GM23338 (cell line): ENCODE measurements at places on chromosomes 4 and X.

- H3K27ac ChIP-seq, result no peak overlapping the region
- no peaks in the 10 kb centered on the region for H3K27me3 ChIP-seq
- peak; percentile 56 for DNase-seq
- no peaks in the 10 kb centered on the region for H3K4me1 ChIP-seq
These were observed 736 bp downstream of the IDS start for GRCh38 chrX:149504226-149504914.

DNA sequence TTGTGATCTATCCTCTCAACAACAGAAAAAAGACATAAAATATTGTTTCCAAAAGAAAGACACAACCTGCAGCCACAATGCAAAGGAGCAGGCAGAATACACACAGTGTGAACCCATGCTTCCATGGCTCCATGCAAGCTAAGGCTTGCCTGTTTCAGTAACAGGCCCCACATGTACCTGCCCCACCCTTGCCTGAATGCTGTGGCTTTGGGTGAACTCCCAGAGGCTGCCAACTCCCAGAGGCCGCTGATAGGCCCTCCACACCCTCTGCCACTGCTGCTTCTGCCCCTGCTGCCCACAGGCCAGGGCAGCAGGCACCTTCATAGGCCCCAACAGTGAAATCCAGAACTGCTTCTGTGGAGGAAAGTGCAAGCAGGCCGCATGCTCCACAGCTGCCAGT lies 313.9 kb downstream of the CHIC1 start:
- H3K27me3 ChIP-seq, result no peaks in the 10 kb centered on the region
- H3K27ac ChIP-seq, result no peak overlapping the region
- no peaks in the 10 kb centered on the region for H3K36me3 ChIP-seq
- no peaks in the 10 kb centered on the region for H3K4me1 ChIP-seq

GRCh38 chr4:154416190-154416547 lies 75.4 kb downstream of the DCHS2 start:
- peak overlapping the region; percentile 67 for H3K4me3 ChIP-seq
- H3K36me3 ChIP-seq, result no peaks in the 10 kb centered on the region
- DNase-seq, result peak; percentile 76
- H3K27ac ChIP-seq, result no peak overlapping the region

- no peaks in the 10 kb centered on the region for H3K36me3 ChIP-seq
- no peaks in the 10 kb centered on the region for H3K4me1 ChIP-seq
- peak; percentile 24 for DNase-seq
These were observed 31.1 kb downstream of the BMP15 start for GRCh38 chrX:50941638-50942037.

DNA sequence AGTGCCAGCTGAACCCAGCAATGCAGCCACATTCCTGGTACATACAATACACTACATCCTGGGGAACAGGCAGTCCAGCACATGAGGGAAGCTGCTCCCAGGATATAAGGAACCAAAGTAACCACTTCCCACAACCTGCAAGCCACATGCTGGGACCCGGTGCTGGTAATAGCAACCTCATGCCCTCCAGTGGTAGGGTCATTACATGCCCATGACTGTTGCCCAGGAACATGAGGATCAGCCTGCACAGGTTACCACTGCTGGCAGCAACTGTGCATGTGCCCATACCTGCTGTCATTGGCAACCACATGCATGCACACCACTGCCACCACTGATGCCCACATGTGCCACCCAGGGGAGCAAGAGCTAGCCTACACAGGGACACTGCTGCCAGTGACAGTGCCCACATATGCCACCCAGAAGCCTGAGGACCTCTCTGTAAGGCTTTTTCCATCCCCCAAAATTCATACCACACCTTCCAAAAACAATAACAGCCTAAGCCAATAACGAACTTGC lies 1982.5 kb downstream of the ARAP2 start:
- H3K27ac ChIP-seq, result no peak overlapping the region
- H3K4me1 ChIP-seq, result no peaks in the 10 kb centered on the region
- no peaks in the 10 kb centered on the region for H3K27me3 ChIP-seq
- no peak overlapping the region for H3K4me3 ChIP-seq
- DNase-seq, result peak; percentile 17

DNA sequence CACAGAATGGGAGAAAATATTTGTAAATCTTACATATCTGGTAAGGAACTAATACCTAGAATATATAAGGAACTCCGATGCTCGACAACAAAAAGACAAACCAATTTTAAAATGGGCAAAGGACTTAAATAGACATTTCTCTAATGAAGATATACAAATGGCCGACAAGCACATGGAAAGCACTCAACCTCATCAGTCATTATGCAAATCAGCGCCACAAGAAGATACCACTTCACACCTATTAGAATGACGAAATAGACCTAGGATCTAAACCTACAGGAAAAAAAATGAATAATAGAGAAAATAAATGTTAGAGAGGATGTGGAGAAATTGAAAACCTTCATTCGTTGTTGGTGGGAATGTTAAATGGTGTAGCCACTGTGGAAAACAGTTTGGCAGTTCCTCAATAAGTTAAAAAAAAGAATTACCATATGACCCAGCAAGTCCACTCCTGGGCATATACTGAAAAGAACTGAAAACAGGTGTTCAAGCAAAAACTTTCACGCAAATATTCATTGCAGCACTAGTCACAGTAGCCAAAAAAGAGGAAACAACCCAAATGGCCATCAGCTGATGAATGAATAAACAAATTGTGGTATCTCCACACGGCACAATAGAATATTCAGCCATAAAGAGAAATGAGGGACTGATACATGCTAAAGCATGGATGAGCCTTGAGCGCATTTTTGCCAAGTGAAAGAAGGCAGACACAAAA lies 57.3 kb upstream of the WDR19 start:
- H3K4me3 ChIP-seq, result no peak overlapping the region
- no peaks in the 10 kb centered on the region for H3K4me1 ChIP-seq
- H3K27ac ChIP-seq, result no peak overlapping the region
- no peaks in the 10 kb centered on the region for H3K36me3 ChIP-seq
- DNase-seq, result no peak

DNA sequence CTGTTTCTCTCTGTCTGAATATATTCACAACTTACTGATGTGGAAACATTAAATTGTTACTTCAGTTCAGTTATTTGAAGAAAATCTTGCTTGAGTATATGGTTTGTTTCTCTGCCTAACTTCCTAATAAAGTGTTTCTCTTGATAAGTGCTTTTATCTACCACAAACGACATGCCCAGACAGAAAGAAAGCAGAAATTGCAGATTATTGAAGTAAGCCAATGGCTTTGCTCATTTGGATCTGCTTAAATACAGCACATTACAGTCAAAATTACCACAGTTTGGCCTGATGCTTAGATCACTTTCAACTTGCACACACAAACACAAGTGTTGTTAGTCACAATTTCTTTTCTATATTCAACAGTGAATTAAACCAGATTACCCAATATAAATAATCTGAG lies 68.0 kb downstream of the ATOH1 start:
- no peak overlapping the region for H3K4me3 ChIP-seq
- no peaks in the 10 kb centered on the region for H3K27me3 ChIP-seq
- no peaks in the 10 kb centered on the region for H3K36me3 ChIP-seq
- DNase-seq, result no peak

GRCh38 chr4:137524725-137525369 lies 7.4 kb downstream of the PCDH18 start:
- no peaks in the 10 kb centered on the region for H3K27me3 ChIP-seq
- DNase-seq, result no peak
- H3K4me3 ChIP-seq, result no peak overlapping the region
- no peak overlapping the region for H3K27ac ChIP-seq
- peaks cover 70% of the 10 kb centered on the region for H3K36me3 ChIP-seq

DNA sequence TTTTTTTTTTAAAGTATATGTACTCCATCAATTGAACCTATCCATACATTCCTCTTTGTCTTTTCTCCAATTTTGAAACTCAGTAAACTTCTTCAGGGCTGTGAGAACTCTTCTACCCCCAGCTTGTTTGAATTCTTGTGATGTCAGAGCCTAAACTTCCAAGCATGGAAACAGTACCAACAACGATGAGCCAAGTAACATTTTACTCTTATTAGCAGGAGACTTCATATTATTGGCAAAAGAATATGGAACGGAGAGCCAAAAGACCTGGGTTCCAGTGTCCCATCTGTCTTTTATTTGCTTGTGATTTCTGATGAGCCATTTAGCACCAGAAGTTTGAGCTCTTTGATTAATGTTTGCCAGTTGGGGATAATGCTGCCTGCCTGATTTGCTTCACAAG lies 5.3 kb downstream of the DIAPH2 start:
- H3K36me3 ChIP-seq, result no peaks in the 10 kb centered on the region
- H3K4me1 ChIP-seq, result peaks cover 43% of the 10 kb centered on the region
- no peak for DNase-seq
- no peaks in the 10 kb centered on the region for H3K27me3 ChIP-seq

DNA sequence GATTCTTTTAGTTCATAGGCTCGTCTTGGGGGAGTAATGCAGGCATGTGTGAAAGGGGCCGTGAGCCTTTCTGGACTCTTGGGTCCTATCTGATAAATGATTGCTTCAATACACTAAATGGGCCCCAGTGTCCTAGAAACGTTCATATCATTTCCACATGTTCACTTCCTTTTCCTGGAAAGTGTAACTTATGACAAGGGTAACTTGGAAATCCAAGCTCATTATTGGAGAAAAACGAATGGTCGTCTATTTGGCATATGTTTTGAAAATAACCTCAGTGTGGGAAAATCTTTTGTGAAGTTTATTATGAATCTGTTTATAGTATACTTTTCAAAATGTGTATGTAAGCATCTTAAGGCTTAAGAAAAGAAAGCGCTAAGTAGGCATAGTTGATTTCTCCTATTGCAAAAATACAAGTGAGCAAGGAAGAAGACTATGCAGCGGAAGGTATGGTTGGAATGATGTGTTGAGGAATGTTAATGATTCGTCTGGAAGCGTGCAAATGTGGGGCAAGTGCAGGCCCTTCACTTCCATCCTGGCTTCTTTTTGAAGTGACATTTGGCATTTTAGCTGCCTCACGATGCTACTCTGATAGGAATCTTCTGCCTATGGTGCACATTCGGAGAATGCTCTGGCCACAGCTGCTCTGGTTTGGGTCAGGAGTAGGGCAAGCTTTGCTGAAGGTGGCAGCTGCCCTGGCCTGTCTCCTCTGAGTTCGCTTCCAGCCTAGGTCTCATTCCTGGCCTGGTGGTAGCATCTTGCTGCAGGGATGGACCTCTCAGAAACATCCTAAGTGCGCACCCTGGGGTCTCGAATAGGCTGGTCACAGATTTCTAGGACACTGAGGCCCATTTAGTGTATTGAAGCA lies 49.5 kb upstream of the STOX2 start:
- no peak for DNase-seq
- no peak overlapping the region for H3K27ac ChIP-seq
- no peaks in the 10 kb centered on the region for H3K27me3 ChIP-seq
- no peaks in the 10 kb centered on the region for H3K36me3 ChIP-seq

DNA sequence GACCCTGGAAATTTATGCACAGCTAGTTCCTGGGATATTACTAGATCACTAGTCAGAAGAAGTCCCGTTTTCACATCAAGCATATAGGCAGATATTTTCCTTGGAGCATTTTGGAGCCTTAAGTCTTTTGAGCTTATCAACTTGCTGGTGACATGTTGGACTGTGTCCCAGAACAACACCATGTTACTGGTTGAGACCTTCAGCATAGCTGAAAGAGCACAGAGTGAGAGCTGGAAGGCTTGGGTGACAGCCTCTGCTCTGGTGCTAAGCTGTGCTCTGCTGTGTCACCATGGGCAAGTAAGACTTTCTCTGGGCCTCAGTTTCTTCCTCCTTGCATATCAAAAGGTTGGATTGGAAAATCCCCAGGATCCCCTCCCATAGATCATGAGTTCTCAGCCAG lies 116.6 kb upstream of the FRMPD4 start:
- no peaks in the 10 kb centered on the region for H3K4me1 ChIP-seq
- H3K4me3 ChIP-seq, result no peak overlapping the region
- DNase-seq, result no peak
- H3K27me3 ChIP-seq, result no peaks in the 10 kb centered on the region

- DNase-seq, result peak; percentile 68
- H3K4me1 ChIP-seq, result no peaks in the 10 kb centered on the region
- no peaks in the 10 kb centered on the region for H3K27me3 ChIP-seq
- no peak overlapping the region for H3K27ac ChIP-seq
These were observed 54.2 kb downstream of the TMA16 start for GRCh38 chr4:163548481-163549243.

- no peak overlapping the region for H3K4me3 ChIP-seq
- no peak overlapping the region for H3K27ac ChIP-seq
- no peaks in the 10 kb centered on the region for H3K27me3 ChIP-seq
- no peak for DNase-seq
These were observed 11.3 kb downstream of the PSAPL1 start for GRCh38 chr4:7423391-7423790.

DNA sequence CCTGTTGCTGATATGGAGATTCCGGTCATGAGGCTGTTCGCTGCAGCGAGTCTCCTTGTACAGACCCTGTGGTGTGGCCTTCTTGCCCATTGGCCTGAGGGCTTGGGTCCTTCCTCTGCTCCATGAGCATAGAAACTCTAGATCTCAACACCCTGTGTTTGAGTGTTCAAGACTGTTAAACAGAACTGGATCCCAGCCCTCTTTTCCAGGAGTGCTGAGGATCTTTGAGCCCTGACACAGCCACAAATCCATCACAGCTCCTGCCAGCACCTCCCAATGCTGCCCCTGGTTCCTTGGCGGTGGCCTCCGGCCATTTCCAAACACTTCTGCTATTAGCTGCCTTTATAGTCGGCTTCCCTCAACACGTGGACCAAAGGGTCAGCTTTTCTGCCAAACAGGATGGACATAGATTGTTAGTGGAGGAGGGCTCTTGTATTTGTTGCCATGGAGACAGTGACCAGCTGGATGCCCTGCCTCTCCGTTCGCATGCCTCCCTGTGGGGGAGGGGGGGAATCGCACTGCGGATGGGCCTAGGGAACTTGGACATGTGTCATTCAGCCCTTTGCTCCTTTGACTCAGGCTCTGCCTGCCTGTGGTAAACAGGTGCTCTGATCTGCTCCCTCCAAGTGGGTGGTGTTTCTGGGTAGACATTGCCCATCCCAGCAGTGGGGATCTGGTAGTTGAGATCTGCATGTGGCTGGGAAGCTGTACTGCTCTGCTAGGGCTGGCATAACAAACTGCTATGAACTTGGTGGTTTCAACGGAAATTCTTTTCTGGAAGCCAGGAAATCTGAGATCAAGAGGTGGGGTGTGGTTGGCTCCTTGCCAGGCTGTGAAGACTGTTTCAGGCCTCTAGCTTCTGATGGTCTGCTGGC lies 6.9 kb upstream of the WDR1 start:
- H3K4me1 ChIP-seq, result peaks cover 13% of the 10 kb centered on the region
- DNase-seq, result peak; percentile 73
- H3K27ac ChIP-seq, result no peak overlapping the region
- no peaks in the 10 kb centered on the region for H3K36me3 ChIP-seq
